ENCODE measurements at places on chromosomes 4 and X. TPM values are rescaled to one million over a fixed set of nuclear protein-coding genes. Genes with fewer than 3 reads are reported as not detected.

DNA sequence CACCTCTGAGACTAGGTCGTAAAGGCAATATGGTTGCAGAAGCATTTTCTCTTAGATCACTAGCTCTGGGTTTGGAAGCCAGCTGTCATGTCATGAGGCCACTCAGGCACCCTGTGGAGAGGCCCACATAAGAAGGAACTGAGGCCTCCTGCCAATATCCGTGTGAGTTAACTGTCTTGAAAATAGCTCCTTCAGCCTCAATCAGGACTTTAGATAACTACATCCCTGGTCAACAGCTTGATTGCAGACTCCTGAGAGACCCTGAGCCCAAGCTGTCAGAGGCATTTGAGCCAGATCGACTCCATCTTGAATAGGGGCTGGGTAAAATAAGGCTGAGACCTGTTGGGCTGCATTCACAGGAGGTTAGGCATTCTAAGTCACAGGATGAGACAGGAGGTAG lies 15.1 kb upstream of the REPS2 start:
- no peak for ATAC-seq

Gene NOX1
- 0.31 TPM for total RNA-seq

DNA sequence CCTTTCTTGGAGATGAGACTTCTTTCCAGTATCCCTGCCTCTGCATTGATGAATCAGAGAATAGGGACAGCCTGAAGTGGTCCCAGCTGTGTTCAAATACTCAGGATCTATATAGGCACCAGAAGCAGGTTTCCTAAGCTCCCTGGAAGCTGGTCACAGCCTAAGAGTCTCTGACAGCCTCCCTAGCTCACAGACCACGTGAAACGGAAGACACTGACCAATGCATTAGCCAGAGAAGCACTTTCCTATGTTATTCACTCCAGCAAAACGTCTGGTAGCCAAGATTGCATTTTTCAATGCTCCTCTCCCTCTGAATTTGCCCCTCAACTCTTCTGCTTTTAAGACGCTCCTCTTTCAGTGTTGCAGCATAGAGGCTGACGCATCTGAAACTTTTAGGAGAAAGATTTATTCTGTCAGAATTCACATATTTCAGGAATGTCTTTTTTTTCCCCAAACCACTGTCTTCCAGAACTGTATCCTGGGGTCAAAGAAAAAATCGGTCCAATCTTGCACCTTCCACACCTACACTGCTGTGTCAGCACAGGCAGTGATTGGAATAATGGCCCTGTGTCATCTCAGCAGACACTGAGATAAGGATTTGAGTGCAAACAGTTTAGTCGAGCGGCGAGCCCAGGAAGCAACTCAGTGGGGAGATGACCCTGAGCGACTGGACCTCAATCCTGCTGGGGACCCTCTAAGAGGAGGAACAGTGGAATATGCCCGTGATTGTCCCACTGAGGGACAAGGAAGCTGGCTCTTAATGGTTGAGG lies 109.4 kb downstream of the SMIM20 start:
- ATAC-seq, result no peak

Gene VCX3B
- total RNA-seq, result not detected

DNA sequence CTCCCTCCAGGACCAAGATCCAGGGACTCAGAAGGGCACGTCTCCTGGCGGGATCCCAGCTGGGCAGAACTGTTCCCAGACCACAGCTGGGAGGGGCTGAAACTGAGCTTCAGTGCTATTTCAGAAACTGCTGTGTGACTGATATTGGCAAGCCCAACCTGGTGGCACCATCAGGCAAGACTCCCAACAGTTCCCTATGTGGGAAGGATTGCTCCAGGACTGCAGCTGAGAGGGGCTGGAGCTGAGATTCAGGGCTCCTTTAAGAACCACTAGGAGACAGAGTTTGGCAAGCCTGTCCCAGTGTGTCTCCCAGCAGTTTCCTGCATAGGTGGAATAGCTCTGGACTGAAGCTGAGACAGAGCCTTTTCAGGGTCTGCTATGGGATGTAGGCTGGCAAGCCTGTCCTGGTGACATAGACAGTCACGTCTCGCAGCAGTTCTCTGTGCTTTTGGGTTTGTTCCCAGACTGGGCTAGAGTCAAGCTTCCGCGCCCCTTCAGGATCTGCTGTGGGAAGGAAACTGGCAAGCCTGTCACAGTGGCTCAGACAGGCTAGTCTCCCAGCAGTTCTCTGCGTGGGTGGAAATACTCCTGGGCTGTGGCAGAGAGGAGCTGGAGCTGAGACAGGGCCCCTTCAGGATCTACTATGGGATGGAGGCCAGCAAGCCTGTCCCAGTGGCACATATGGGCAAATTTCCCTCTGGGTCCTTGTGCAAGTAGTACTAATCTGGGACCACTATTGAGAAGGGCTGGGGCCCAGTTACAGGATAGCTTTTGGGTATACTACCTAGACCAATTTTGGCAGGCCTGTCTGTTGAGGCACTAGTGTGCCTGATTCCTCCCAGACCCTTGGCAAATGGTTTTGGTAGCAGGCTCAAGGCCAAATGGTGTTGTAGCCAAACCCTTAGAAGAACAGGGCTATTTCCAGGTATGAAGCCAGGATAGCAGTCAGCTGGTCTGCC lies 20.2 kb upstream of the MED14 start:
- peak; percentile 77 for ATAC-seq
